B cell (primary cell): ENCODE measurements at places on chromosomes 5 and 9. TPM values are rescaled to one million over a fixed set of nuclear protein-coding genes. Genes with fewer than 3 reads are reported as not detected.

CDH9 gene
- total RNA-seq = not detected in 2 replicates

PCDHGA5 gene
- total RNA-seq = 1.7 and 1.8 TPM in 2 replicates

MAN1B1 gene
- 68.4 and 80.9 TPM in 2 replicates for total RNA-seq

KLHL3 gene
- total RNA-seq = 4.5 and 10.4 TPM in 2 replicates

YTHDC2 gene
- total RNA-seq = 52.6 and 62.4 TPM in 2 replicates

FCN2 gene
- not detected in 2 replicates for total RNA-seq

SLC6A7 gene
- not detected in 2 replicates for total RNA-seq

LRRC70 gene
- 2.2 and 2.3 TPM in 2 replicates for total RNA-seq

PRDM9 gene
- not detected in 2 replicates for total RNA-seq

FAM163B gene
- not detected in 2 replicates for total RNA-seq

CEL gene
- 0.57 and 0.61 TPM in 2 replicates for total RNA-seq

TAF11L5 gene
- total RNA-seq = not detected in 2 replicates

IFNA17 gene
- total RNA-seq = not detected in 2 replicates

SLC34A1 gene
- total RNA-seq = not detected in 2 replicates

SLF1 gene
- total RNA-seq = 12.5 and 15.2 TPM in 2 replicates

RNF183 gene
- 0.39 TPM in 1 of 2 replicates, not detected in the other for total RNA-seq

RAB3C gene
- total RNA-seq = 0.20 and 0.32 TPM in 2 replicates

SOHLH1 gene
- not detected in 2 replicates for total RNA-seq

GTF3C4 gene
- total RNA-seq = 17.0 and 18.8 TPM in 2 replicates

CATSPER3 gene
- 0.79 and 2.7 TPM in 2 replicates for total RNA-seq

MEGF10 gene
- total RNA-seq = not detected in 2 replicates

ENHO gene
- not detected in 2 replicates for total RNA-seq

SLC45A2 gene
- total RNA-seq = 0.39 TPM in 1 of 2 replicates, not detected in the other

SPATA6L gene
- total RNA-seq = 1.2 and 1.7 TPM in 2 replicates

HK3 gene
- 0.12 and 0.30 TPM in 2 replicates for total RNA-seq

NKD2 gene
- total RNA-seq = 0.34 TPM in 1 of 2 replicates, not detected in the other
